ENCODE measurements at places on chromosomes 5 and 9.

DNA sequence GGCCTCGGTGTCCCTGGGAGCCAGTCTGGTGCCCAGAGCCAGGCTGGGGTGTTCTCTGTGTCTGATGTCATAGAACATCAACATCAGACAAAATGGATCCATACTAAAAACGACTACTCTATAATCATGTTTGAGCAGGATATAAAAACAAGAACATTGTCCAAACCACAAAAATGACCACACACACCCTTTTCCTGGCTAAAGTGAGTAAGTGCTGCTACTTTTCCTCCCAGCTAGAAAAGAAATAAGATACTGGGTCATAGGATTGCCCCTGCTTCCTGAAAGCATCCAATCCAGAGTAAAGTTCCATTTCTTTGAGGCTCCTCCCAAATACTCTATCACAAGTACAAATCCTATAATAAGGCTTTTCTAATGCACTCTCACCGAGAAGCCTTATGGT is 19.7 kb upstream of the TRAF1 start:
- peak; percentile 79 for DNase-seq

- DNase-seq: no peak
These were observed 1144.0 kb downstream of the TAF11L14 start for GRCh38 chr5:18778225-18778624.

DNA sequence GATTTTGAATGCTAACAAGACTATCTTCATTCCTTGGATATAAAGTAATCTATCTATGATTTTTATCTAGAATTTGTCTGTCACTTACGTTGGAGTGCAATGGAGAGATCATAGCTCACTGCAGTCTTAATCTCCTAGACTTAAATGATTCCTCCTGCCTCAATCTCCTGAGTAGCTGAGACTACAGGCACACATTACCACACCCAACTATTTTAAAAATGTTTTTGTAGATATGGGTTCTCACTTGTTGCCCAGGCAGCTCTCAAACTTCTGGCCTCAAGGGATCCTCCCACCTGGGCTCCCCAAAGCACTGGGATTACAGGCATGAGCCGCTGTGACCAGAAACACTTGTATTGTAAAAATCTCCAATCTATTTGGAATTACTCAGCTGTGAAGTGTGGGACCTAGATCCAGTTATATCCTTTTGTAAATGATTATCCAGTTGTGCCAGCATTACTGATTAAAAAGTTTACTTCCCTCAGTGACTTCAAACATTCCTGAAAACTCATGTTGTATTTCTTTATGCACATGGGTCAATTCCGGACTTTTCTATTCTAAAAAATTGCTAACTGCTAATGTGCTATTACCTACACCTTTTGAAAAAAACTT is 1793.8 kb upstream of the WWC1 start:
- no peak for DNase-seq

- DNase-seq: no peak
These were observed 55.5 kb downstream of the DRD1 start for GRCh38 chr5:175388531-175388930.

- peak; percentile 95 for DNase-seq
These were observed 161.9 kb upstream of the RAI14 start for GRCh38 chr5:34494111-34494755.

GRCh38 chr5:133818031-133818431 is 150.4 kb downstream of the C5orf15 start:
- peak; percentile 68 for DNase-seq

- peak; percentile 42 for DNase-seq
These were observed 577 bp downstream of the AP3S1 start for GRCh38 chr5:115842089-115842935.

GRCh38 chr9:123357743-123358059 is 1.7 kb downstream of the CRB2 start:
- no peak for DNase-seq

DNA sequence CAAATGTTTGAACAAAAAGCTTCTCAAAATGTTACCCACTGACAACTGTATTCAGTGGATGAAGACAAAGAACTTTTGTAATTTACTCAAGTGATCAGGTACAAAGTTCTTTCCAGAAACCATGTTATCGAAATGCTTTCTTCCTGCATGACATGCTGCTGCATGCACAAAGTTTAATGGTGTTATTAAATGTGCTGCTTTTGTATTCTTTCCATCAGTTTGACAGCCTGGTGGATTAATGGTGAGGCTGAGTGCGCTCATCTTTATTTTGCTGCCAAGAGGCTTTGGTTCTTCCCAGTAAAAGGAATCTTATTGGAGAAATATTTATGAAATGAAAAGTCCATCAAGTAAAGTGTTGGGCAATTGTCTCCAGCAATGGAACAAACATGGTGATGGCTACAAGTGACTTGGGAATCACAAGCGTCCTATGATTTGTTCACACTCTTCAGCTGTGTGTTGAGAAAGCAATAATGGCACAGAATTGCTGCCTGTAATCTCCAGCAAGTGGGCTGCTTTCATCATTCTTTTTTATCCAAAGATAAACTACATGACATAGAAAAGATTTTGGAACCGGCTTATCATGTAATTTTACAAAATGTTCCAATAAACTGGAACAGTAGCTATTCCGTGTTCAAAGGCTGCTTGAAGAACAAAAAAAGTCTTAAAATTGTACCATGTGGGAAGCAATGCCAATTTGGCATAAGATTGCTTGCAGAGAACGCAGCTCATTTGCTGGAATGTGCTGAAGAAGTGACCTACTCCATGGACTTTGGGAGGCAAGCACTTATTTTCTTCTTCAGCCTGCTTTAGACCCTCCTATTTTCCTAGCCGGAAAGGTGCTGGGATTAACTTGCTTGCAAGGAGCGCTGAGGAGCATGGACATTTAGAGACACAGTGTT is 153.1 kb downstream of the HSD17B3 start:
- DNase-seq: peak; percentile 25

GRCh38 chr9:129762985-129763926 is 10.4 kb upstream of the PTGES start:
- peak; percentile 94 for DNase-seq

DNA sequence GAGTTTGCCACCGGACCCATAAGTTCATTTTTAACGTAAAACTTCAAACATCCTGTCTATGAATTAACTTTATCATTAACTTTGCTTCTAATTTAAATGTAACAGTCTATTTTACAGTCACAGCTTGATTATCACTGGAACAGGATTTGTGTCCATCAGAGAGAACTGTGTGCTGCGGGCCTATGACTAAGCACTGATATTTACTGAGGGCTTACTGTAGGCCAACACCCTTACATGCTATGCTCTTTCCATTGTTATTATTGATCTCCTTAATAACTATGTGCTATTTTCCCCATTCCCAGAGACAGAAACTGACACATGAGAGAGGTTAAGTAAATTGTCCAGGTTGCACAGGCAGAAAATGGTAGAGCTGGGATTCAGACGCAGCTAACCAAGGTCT is 24.0 kb upstream of the GPR151 start:
- no peak for DNase-seq

DNA sequence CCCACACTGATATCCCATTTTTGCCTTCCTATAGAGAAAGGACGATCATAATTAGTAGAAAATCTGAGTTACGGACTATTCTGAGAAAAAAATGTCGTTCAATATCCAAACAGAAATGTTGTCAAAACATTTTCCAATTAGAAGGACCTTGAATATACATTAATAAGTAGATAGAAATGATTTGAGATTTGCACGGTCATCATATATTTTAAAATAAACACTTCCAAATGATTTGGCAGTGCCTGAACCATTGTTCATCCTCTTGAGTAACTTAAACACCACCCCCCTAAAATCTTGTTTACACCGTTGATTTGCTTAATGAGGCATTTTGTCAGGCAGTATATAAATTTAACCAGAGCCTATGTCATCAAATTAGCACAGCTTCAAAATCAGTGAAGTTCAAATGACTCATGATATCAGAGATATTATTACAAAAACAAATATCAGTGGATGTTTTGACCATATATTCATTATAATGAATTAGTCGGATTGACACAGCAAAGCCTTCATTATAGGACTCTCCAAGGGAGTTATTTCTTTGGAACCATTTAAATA is 105.0 kb downstream of the ACTL7B start:
- DNase-seq: no peak

DNA sequence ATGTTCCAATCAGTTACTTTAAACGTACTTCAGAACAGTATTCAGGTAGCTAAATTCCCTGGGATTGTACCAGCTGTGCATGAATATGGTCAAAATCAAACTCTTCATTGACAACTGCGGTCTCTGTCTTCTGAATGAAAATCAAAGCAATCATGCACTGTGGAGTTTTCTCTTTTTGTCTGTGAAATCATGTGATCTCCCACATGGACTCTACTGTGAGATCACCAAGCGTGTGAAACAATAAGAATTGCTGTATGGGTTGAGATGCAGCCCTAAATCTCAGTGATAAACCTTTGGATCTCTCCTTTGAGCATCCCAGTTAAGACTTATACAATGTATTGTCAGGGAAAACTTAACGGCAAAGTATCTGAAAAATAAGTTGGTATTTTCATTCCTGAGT is 6.1 kb downstream of the NRG2 start:
- no peak for DNase-seq

DNA sequence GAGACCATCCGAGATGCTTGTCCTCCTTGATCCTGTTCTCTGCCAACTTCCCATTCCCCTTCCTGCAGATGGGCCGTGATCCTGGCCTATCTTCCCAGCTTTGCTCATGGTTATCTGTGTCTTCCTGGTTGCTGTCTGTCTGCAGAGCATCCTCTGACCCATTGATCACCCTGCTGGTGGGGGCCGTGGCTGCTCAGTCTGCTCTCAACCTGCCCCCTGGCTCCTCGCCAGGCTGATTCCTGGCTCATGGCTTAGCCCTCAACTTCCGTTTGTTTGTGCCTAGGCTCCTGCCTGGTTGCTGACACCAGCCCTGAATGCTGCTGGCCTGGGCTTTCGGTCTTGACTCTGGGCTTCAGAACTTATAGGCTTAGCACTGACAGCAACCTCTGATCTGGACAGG is 67.1 kb upstream of the SMIM15 start:
- DNase-seq: no peak

- no peak for DNase-seq
These were observed 16.8 kb upstream of the MAP3K1 start for GRCh38 chr5:56798521-56798920.

DNA sequence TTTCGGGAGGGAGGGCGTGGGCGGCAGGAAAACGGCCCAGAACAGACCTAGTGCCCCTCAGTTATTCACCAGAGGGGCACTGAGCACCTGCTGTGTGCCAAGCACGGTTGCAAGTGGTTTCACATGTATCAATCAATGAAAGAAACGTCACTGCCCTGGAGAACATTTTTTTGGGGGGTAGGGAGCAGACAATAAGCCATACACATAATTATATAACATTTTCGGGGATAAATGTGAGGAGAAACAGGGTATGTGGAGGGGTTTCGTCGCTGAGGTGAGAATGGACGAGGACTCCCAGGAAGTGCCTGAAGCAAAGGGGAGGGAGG is 444 bp upstream of the ZNF354A start:
- no peak for DNase-seq

DNA sequence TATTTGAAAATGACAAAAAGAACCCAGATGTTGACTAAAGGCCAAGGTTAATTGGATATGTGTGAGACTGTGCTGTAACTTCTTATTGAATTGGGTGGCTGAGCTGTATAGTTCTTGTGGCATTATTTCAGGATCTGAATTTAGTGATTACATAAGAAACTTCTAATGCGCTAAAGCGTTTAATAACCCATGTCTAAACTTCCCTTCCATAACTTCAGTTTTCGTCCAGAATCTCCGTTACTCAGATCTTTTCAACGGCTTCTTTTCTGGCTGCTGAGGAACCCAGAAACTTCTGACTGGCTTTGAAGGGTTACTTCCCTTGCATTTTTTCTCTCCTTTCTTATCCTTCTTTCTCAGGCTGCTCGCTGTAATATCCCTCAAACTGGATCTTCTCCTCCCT is 28.1 kb upstream of the C9orf72 start:
- DNase-seq: no peak

DNA sequence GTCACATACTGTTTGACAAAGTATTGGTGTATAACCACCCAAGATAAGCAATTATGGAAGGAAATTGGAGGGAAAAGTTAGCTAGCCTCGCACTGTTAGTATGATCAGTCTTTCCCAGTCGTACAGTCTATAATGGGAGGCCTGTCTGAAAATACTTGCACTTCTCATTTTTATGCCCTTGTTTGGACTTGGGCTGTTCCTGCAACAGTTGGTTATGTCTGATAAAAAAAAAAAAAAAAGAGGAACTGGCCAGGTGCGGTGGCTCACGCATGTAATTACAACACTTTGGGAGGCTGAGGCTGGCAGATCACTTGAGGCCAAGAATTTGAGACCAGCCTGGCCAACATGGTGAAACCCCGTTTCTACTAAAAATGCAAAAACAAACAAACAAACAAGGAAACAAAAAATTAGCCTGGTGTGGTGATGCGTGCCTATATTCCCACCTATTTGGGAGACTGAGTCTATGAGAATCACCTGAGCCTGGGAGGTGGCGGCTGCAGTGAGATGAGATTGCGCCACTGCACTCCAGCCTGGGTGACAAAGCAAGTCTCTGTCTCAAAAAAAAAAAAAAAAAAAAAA is 58.3 kb upstream of the ANKRD33B start:
- DNase-seq: no peak

DNA sequence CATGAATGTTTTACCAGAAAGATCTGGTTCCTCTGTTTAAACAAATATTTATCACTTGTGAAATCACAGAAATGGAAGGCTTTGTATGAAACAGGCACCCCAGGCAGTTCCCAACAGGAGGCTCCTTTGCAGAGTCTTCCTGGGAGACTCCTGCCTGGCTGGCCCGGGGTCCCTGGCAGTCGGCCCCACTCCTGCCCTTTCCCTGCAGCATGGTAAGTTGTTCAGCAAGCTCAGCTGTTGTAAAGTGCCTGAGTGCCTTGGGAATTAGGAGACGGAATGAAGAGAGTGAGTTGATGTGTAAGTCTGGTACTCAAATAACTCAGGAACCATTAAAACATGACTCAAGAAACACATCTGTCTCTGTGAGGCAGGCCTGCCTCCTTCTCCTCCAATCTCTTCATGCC is 17.5 kb upstream of the LHFPL2 start:
- peak; percentile 49 for DNase-seq

- DNase-seq: no peak
These were observed 405.6 kb upstream of the ZNF608 start for GRCh38 chr5:125152044-125152443.

DNA sequence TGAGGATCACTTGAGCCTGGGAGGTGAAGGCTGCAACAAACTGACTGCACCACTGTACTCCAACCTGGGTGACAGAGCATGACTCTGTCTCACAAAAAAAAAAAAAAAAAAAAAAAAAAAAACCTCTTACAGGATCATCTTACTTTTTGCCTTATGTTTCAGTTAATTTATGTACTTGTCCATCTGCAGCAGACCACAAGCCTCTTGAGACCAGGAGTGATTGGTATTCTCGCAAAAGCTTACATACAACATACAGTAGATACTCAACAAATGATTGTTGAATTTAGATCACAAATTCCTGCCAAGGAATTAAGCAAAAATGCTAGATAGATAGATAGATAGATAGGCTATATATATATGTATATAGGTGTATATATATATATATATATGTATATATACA is 12.4 kb downstream of the CEMIP2 start:
- peak; percentile 47 for DNase-seq

GRCh38 chr5:175657593-175658271 is at the start of gene HRH2:
HRH2 (plus strand) TSS chr5:175658071; CDS start chr5:175683234, 25,163 bp downstream.
- DNase-seq: no peak

Measured in fibroblast of mammary gland (primary cell).